ENCODE measurements at places on chromosomes 6 and 20.
A peak's percentile ranks its signal among the peaks of the same experiment; 100 is the strongest.

DNA sequence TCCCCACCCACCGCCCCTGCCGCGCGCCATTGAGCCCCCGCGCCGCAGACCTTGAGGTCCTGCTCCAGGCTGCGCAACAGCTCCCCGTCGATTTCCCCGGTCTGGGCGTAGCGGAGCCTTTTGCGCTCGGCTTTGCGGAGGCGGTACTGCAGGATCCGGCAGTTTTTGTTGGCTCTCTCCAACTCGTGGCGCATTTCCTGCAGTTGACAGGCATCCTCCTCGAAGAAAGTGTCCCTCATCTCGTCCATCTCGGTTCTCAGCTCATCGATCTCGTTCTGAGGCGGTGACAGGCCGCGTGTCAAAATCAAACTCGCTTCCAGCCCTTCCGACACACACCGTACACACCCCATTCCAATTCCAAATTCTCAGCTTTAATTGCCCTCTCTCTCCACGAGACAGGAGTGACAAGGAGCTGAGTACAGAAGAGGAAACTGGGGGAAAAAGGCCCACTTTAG lies 4.3 kb downstream of the MTCL3 start:
- DNase-seq = peak; percentile 58

DNA sequence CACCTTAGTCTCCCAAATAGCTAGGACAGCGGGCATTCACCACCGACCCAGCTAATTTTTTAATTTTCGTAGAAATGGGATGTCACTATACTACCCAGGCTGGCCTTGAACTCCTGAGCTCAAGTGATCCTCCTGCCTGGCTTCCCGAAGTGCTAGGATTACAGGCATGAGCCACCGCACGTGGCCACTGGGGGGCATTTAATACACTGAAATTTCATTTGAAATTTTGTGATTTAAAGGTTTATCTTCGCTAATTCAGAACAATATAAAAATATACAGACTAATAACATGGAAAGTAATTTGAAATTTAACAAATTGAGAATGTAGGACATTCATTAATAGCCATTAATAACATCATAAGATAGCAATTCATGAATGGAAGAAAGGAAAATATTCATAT lies 20.5 kb upstream of the TBC1D32 start:
- DNase-seq = peak; percentile 39

GRCh38 chr20:25041813-25042530 lies 16.0 kb downstream of the ACSS1 start:
- DNase-seq = no peak

GRCh38 chr20:20950620-20951019 lies 155.5 kb downstream of the LINC00237 start:
- DNase-seq = no peak

- no peak for DNase-seq
Observed at GRCh38 chr6:134134654-134135053, 82.2 kb upstream of the SLC2A12 start.

GRCh38 chr6:82917346-82918064 lies 148.1 kb downstream of the UBE3D start:
- DNase-seq = no peak

Measured in testis (tissue), 5 donors.